GM18507 (cell line): ENCODE measurements at places on chromosomes 1 and 21.

- DNase-seq, result no peak
Measured at GRCh38 chr1:183808296-183809027, 3.5 kb downstream of the RGL1 start.

DNA sequence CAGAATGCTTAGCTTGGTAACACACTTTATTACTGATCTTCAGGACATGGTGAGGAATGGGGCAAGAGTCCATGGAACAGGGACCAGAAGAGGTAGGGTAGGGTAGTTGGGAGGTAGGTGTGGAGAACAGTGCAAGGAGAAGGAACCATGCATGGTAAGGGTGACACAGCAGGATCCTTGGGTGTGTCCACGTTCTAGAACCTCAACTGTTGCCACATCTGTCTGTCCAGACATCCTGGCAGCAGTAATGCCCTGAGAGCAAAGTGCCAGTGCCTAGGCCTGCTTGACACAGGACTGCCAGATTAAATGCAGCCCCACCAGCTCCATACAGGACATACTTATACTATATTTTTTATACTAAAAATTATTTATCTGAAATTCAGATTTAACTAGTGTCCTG, 13.9 kb downstream of the DMAP1 start:
- DNase-seq, result no peak

DNA sequence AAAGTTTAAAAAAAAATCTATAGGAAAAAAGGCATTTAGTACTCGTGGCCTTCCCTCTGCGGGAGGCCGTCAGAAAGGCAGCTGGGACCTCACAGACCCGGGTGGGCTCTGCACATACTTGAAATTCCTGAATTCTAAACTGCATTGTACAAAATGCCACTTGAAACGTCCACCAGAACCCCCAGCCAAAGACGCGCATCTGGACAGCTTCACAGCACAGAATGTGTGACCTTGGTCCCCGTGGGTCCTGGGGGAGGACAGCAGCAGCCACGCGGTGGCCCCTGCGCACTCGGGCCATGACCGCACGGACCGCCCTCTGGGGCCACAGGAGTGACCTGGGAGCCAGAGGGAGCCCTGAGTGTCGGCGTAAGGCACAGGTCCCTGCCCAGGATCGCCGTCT, 20.6 kb upstream of the MRPS14 start:
- no peak for DNase-seq

DNA sequence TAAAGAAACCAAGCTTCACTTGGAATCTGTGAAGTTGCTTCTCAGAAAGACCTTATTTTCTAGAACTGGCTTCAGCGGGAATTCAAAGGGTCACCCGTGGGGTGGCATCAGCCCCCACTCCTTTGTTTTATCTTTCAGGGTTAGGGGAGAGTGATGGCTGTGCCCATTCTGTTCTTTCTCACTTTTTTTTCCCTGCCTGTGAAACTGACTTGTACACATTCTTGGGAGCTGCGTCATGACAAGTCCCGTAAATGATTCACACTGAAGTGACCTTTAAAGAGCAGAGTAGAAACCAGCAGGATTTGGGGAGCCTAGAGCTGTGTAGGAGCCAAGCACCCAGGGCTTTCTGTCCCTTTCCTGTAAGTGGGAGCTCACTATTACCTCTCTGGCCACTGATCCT, 43.8 kb downstream of the SLC44A3 start:
- no peak for DNase-seq

GRCh38 chr1:189237008-189237407, 1240.7 kb downstream of the BRINP3 start:
- no peak for DNase-seq

GRCh38 chr1:204726478-204726877, 40.9 kb upstream of the LRRN2 start:
- DNase-seq, result no peak

DNA sequence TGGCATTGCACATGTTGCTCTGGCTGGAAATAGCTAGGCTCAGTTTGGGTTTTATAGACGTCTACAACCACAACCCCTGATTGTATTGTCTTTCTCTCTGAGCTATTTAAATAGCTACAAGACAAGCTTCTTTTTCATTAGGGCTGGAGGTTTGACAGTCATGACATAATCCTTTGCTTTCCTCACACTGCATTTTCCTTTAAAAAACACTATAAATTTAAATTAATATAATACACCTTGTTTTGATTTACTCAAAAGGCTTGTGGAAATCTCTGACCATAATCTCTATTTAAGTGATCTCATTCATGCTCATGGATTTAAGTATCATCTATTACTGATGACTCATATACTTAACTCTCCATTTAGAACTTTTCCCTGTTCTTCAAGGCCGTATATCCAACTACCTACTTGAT, 50.4 kb upstream of the PTGFR start:
- DNase-seq, result no peak

DNA sequence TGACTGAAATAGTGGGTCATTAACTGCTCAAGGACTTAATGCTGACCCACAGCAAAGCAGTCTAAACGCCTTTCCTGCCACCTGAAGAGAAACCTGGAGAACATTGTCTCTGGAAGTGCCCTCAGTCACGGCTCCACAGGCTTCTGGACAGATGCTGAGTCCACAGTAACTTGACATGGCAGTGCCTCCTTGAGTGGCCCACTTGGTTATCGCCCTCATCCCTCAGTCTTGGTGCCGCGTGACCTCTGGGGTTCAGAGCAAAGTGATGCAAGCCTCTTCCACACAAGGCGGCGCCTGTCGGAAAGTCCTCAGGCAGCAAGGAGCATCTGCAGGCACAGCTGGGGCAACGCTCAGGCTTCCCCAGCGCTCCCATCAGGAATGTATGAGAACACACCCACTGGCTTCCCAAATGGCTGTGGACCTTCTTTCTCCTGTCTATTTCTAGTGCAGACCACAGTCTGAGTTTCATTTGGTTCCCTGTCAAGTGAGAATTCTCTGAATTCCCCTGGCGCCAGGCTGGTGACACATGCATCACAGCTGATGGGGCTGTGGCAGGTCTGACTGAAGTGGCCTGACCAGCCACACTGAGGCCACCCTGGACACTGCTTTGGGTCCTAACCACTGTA, 13.0 kb upstream of the ANGPTL7 start:
- DNase-seq, result no peak

GRCh38 chr1:21332554-21333311, 42.5 kb upstream of the ECE1 start:
- no peak for DNase-seq

DNA sequence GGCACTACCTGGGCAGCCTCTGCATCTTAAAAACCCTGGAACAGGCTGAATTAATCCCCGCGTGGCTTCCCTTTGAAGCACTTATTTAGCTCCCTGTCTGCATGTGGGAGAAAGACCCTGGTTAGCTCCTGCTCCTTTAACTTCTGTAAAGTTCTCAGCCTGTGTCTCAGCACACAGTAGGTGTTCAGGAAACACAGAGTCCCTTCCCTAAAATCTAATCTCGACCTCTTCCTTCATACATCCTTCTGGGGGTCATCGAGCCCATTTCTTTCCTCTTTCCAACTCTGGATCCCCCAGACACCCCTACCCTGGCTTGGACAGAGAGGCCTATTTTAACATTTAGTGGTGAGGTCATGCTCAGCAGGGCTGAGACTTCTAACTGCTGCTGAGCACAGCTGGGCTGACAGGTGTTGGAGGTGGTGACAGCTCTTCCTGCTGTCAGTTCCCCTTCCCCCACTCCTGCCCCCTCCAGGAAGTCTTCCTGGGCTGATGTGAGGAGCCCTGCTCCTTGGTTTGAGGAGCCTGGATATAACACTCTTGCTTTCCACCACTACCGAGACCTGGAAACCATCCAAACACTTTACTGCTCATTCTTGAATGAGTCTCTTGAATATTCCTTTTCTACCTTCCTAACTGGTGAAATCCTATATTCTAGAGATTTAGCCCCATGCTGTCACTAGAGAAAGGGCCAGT, 5.3 kb downstream of the E2F2 start:
- no peak for DNase-seq

DNA sequence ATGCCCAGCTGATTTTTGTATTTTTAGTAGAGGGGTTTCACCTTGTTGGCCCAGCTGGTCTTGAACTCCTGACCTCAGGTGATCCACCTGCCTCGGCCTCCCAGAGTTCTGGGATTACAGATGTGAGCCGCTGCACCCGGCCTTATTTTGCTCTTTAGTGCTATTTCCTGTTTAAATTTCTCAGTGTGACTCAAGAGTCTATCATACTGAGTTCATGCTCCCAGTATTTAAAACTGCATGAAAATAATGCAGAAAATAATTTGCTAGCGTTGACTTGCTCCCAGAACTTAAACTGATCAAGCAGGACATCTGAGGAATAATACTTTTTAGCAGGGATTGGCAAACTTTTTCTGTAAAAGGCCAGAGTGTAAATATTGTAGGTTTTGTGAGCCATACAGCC, 86.4 kb upstream of the C1orf21 start:
- DNase-seq, result no peak

DNA sequence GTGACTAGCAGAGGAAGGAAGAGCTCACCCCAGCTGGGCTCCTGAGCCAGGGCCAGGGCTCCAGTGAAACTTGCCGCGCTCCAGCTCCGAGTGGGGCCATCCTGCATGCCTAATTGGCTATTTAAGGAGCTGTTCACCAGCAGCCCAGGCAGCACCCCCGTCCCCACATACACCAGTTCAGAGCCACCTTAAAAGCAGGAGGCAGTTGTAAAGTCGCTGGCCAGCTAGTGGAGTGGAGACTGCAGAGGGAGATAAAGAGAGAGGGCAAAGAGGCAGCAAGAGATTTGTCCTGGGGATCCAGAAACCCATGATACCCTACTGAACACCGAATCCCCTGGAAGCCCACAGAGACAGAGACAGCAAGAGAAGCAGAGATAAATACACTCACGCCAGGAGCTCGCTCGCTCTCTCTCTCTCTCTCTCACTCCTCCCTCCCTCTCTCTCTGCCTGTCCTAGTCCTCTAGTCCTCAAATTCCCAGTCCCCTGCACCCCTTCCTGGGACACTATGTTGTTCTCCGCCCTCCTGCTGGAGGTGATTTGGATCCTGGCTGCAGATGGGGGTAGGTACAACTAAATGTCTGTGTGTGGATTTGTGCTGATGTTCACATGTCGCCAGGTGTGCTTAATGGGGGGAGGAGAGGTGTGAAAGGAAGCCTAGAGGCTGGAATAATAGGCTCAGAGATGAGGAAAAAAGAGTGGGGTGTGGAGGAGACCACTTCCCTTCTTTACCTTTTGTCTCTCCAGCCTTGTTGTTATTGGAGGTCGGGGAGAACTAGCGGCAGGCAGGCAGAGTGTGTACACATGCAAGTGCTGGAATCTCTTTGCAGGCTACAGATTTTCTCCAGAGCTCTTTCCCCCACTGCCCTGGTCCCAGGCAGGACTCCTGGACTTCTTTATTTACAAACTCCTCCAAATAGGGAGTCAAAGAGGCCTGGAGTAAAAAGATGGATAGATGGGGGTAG, at the start of gene CA14:
Gene CA14 (plus strand): TSS at position 151 of the 962 bp plus-strand sequence. CDS start 355 bp downstream, at position 506.
- no peak for DNase-seq

- no peak for DNase-seq
Measured at GRCh38 chr1:43274125-43274803, 4.5 kb downstream of the TMEM125 start.

DNA sequence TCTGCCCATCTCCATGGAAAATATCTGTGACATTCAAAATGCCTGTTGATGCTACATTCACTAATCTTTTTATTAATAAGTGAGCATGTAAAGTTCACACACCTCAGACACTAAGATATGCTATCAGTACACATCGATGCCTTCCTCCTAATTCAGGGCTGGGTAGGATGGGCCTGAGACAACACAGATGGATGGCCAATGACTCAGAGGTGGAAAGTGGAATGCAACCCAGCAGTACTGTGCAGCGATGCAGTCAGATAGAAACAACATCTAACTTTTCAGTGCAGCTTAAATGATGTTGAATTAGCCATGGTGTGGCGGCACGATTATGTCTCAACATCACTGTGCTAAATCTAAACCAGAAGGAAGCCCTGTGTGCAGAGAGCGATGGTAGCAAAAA, 161.6 kb upstream of the KCNJ15 start:
- no peak for DNase-seq

- no peak for DNase-seq
Measured at GRCh38 chr1:17232759-17233661, 15.9 kb upstream of the PADI3 start.

- no peak for DNase-seq
Measured at GRCh38 chr21:41876928-41877652, 2.1 kb downstream of the PRDM15 start.

GRCh38 chr1:94104776-94105580, 16.0 kb downstream of the ABCA4 start:
- DNase-seq, result no peak
